ENCODE measurements at places on chromosomes 7 and 10.

DNA sequence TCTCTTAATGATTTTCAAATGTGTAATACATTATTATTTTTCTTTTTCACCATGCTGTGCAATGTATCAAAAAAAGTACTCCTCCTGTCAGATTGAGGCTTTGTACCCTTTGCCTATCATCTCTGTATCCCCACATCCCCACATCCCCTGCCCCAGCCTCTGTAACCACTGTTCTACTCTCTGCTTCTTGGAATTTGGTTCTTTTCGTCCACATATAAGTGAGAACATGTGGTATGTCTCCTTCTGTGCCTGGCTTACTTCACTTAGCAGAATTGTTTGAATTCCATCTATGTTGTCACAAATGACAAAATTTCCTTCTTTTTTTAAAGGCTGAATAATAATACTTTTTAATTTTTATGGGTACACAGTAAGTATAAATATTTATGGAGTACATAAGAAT, 13.8 kb downstream of the TAF3 start:
- no peak for DNase-seq

GRCh38 chr10:71795248-71795647, 21.9 kb upstream of the VSIR start:
- DNase-seq, result no peak

GRCh38 chr10:77104459-77104980, 533.1 kb downstream of the KCNMA1 start:
- no peak for DNase-seq

- no peak for DNase-seq
Measured at GRCh38 chr10:31515819-31516402, 196.9 kb downstream of the ZEB1 start.

DNA sequence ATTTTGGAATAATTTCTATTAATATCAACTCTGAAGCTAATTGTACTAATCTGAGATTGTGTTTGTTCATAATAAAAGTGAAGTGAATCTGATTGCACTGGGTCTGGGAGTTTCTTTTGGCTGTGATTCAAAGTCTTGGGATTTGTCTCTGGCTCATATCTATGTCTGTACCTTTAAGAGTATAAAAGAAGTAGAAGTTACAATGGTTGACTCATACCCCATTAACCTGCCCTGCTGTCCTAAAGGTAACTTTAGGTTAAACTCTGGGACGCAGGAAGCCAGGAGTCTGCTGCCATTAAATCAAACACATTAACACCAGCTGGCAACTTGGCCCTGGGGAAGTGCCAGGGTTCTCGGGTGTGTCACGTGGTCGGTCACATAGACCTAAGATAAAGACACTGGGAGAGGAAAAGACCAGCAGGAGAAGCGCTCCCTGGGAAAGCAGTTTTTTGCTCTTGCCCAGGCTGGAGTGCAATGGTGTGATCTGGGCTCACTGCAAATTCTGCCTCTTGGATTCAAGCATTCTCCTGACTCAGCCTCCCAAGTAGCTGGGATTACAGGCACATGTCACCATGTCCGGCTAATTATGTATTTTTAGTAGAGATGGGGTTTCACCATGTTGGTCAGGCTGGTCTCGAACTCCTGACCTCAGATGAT, 17.8 kb downstream of the SCD start:
- no peak for DNase-seq

- DNase-seq, result no peak
Measured at GRCh38 chr7:20449176-20449575, 118.5 kb downstream of the ITGB8 start.

DNA sequence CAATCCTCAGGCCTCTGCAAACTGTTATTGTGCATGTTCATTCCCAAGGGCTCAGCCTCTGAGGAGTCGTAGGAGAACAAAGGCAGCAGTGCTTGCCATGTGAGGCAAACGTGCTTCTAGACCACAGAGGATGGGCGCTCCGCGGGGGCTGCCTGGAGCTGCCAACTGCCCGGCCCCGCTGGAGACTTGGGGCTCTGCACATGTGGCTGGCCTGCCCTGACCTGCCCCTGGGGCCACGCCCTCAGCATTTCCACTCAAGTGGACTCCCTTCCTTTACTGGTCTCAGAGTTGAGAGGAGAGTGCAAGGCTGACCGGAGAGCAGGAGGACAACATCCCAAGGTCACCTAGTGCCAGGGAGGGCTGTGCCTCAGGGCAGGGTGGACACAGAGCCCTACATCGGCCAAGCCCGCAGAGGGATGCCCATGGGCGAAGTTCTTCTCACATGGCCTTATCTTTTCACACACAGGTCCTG, 222.3 kb upstream of the ZNF32 start:
- DNase-seq, result no peak

- no peak for DNase-seq
Measured at GRCh38 chr10:59907918-59908807, 1.8 kb upstream of the CCDC6 start.

DNA sequence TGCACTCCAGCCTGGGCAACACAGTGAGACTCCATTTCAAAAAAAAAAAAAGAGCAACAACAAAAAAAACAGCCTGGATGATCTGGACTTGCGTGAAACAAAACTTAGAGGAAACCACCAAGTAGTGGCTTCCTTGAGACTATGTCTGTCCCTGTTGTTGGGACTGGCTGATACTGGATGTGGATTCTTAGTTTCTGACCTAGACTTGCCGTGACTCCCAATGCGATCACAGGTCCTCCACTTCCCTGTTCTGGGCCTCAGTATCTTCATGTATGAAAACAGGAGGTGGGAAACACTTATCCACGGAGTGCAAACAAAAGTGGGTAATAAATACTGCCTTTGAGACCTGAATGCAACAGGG, 125.7 kb downstream of the PRPF18 start:
- DNase-seq, result no peak

GRCh38 chr10:77925795-77926565, 575 bp downstream of the DLG5 start:
- DNase-seq, result no peak

- DNase-seq, result no peak
Measured at GRCh38 chr7:155285833-155286232, 11.8 kb upstream of the INSIG1 start.

DNA sequence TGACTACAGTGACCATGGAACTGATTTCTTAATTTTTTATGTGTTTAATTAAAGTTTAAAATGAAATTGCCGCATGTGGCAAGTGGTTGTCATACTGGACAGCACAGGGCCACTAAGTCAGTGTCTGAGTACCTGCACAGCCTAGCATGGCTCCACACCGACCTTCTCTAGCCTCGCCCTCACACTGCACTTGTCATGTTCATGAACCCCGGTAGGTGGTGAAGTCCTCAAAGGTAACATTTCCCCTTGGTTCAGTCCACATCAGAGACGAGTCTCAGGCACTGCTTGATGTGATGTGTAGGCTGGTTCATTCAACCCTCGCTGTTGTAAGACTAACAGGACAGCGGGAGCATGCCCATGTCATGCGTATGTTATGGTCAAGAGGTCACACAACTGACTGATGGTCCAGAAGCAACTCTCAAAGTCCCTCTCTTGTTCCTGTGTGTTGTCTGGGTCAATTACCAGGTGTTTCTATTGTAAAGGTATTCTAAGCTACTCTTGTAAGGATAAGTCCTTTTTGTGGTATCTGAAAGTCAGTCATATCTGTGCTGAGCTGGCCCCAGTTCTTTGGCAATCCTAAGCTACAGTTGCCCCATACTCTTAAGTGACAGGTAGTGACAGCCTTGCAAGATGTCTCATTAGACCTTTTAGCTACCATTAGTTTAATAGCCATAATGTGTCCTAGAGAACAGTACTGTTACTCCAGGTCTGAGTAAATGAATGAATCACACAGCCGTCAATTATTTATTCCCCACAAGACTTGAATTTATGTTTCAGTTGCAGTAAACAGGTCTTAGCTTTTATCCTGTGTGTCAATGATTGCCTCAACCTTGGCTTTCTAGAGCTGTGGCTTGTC, 32.9 kb upstream of the ZC3HAV1L start:
- no peak for DNase-seq

GRCh38 chr10:17074541-17074847, 55.1 kb downstream of the CUBN start:
- no peak for DNase-seq

- DNase-seq, result no peak
Measured at GRCh38 chr10:132361581-132362101, 29.6 kb downstream of the LRRC27 start.

Measured in activated T-cell treated with anti-CD3 and anti-CD28 coated beads for 4 hours (primary cell).